ENCODE measurements at places on chromosomes 6 and 20.

- no peak for DNase-seq
Observed at GRCh38 chr20:31685853-31686643, 36.6 kb downstream of the BCL2L1 start.

GRCh38 chr20:33790566-33790965 is 20.6 kb upstream of the CHMP4B start:
- DNase-seq, result no peak

- DNase-seq, result no peak
Observed at GRCh38 chr6:89145091-89145955, 532 bp upstream of the PM20D2 start.

GRCh38 chr6:33901822-33902456 is 98.1 kb upstream of the MLN start:
- DNase-seq, result peak; percentile 46

- DNase-seq, result no peak
Observed at GRCh38 chr20:45152405-45152804, 22.3 kb upstream of the PI3 start.

DNA sequence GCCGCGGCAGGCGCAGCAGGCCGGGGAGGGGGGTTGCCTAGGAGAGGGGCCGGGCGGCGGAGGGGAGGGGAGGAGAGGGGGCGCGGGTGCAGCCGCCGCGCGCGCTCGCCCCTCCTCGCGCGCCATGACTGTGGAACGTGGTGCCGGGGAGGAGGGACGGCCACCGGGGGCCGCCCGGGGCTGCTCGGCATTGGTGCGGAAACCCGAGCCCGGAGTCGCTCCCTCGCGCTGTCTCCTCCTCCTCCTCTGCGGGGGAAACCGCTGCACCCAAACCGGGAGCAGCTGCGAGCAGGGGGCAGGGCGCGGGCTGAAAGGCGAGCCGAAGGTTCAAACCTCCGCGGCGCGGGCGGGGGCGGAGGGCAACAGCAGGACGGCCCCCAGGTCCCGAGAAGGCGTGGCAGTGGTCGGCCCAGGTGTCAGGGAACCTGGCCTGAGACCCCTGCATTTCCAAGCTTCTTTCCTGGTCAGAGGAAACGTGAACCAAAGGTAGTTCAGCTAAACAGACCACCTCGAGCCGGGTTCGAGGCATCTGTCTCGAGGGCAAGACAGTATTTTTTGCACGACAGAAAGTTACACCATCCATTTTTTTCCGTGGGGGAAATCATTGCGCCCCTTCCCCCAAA is 1.4 kb upstream of the TRERF1 start:
- peak; percentile 65 for DNase-seq

GRCh38 chr6:134703206-134703605 is 246.7 kb downstream of the ALDH8A1 start:
- DNase-seq, result no peak

- no peak for DNase-seq
Observed at GRCh38 chr6:44594481-44594880, 207.0 kb downstream of the CDC5L start.

- no peak for DNase-seq
Observed at GRCh38 chr20:59804347-59804746, 129.1 kb downstream of the SYCP2 start.

DNA sequence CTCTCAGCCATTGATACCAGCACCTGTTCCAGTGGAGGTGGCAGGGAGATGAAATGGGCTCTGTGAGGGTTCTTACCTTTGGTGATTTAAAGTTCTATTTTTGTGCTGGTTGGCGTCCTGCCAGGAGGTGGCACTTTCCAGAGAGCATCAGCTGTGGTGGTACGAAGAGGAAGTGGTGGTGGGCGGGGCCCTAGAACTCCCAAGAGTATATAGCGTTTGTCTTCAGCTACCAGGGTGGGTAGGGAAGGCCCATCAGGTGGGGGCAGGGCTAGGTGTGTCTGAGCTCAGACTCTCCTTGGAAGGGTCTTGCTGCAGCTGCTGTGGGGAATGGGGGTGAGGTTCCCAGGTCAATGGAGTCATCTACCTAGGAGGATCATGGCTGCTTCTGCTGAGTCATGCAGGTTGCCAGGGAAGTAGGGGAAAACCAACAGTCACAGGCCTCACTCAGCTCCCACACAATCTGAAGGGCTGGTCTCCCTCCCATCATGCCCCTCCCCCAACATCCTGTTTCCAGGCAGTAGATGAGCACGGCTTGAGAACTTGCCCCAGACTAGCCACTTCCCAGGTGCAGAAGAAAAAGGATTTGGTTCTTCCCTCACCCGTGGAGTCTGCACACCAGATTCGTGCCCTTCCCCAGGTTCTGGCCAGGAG is 46.6 kb downstream of the MOXD1 start:
- DNase-seq, result peak; percentile 82

DNA sequence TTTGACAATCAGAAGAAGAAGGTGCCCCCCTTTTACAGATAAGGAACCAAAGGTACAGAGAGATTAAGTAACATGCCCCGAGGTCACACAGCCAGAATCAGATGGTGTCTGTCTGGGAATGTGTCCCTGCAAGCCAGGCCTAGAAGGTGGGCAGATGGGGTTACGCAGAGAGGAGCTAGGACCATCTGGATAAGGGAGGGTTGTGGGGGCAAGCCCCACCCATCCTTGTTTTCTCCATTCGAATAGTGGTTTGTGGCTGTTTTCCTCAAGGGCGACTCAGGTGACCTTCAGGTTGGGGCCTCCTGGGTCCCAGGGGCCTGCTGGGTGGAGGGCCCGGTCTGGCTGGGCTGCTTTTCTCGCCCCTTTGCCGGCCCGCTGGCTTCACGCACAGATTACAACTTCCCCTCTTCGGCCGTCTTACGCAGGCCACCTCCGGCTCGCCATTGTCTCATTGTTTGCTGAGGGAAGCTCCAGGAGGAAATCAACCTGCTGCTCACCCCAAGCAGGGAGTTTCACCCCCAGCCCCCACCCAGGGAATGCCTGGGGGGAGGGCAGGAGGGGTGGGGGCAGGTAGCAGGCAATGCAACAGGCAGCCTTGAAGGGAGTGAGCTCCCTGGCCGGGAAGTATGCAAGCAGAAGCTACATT is 30.8 kb upstream of the CSNK2A1 start:
- no peak for DNase-seq

- DNase-seq, result no peak
Observed at GRCh38 chr6:47106721-47107197, 64.6 kb upstream of the ADGRF1 start.

DNA sequence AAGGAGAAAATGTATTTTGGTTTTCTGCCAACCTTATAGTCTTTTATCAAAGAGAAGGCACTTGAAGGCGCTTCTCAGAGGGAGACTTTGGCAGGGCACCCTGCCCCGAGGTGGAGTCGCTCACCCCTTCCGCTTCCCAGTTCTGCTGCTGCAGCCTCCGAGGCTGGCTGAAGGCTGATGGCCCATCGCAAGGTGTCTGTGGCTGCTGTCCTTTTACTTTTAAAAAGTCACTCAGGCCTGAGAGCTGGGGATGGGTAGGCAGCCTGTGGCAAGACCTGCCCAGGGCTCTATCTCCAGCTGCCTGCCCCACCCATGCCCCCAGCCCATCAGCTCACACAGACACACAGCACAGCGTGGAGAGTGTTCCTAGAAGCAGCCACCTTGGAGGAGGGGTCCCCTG is 206.6 kb upstream of the CST7 start:
- no peak for DNase-seq

DNA sequence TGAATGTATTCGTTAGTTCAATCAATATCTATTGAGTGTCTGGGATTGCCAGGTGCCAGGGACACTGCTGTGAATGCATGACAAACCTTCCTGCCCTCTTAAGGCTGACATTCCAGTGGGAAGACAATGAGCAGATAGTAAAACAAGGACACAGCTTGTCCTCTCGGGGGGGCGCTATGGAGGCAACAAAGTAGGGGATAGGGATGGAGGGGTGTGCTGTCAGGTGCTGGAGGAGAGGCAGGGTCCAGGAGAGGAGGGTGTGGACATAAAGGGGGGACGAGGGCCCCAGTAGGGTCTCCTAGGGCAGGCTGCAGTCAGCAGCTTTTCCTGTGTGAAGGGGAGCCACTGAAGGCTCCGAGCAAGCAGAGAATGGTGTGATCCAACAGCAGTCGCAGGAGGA is 198.2 kb upstream of the PDE10A start:
- no peak for DNase-seq

DNA sequence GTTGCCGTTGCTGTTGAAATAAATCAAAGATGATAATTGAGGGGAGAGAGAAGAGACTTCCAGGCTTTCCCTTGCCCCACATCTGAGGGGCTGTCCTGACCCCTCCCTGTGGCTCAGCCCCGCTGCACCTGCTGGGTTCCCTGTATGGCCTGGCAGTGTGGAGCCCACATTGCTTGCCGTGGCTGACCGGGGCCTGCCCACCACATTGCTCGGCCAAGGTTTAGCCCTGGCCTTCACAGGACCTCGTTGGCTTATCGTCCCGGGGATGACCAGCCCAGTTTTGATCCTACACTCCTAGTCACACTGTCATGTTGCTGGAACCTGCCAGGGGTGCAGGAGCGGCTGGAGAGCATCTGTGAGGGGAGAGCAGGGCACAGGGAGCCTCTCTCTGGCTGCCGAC is 102.4 kb downstream of the CDH4 start:
- DNase-seq, result no peak

DNA sequence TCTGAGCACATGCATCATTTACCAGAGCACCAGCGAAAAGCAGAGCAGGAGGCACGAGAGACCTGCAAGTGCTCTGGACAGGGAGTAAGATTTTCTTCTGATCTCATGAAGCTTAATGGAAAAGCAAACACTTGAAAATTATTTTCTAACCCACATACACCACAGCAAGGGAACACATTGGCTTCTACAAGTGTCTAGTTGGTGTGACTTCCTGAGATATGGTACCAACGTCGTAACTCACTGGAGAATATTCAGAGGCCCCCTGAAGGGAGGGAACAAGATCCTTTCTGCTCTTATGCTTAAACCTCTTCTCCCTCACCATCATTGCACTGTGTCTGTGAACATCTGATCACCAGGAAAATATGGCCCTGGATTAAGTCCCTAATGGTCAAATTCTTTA is 48.6 kb downstream of the PSMB1 start:
- DNase-seq, result no peak

DNA sequence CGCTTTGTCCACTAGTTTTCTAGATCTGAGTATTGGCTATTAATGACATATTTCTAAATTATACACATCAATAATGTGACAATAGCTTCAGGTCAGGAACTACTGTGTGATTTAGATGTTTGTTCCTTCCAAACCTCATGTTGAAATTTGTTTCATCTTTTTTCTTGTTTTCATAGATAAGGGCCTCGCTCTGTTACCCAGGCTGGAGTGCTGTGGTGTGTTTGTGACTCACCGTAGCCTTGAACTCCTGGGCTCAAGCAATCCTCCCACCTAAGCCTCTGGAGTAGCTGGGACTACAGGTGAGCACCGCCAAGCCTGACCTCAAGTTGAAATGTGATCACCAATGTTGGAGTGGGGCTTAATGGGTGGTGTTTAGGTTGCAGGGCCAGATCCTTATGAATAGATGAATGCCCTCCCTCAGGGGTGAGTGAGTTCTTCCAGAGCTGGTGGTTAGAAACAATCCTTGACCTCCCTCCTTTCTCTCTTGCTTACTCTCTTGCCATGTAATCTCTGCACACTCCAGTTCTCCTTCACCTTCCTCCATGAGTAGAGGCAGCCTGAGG is 5.9 kb upstream of the NQO2 start:
- DNase-seq, result peak; percentile 48

GRCh38 chr6:54100411-54101006 is 10.7 kb upstream of the MLIP start:
- no peak for DNase-seq
